Endodermal cell (in vitro differentiated cells): ENCODE measurements at places on chromosomes 2 and 18. TPM values are rescaled to one million over a fixed set of nuclear protein-coding genes. Genes with fewer than 3 reads are reported as not detected.

DNA sequence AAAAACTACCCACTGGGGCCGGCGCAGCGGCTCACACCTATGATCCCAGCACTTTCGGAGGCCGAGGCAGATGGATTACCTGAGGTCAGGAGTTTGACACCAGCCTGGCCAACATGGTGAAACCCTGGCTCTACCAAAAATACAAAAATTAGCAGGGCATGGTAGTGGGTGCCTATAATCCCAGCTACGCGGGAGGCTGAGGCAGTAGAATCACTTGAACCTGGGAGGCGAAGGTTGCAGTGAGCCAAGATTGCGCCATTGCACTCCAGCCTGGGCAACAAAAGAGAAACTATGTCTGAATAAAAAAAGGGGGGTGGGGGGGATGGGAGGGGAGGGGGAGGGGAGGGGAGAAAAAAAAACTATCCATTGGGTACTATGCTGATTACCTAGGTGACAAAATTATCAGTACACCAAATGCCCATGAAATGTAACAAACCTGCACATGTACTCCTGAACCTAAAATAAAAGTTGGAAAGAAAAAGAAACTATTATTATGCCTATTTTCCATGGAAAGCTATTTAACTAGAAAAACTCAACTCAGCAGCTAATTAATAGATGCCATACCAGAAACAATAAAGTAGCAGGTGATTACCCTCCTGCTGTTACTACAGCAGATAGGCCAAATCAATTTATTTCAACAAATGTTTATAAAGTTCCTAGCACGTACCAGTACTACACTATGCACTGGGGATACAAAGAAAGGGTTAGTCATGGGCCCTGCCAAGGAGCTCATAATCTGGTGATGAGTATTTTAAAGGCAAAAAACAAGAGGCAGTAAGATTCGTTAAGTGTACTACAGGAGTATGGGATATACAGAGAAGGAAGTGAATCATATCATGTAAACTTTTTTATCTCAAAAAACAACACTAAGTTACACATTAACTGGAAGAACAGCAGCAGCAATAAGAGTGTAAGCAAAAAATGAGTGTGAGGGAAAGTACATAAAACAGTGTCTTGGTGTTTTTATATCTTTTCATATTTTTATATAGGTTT, 112.8 kb upstream of the SLC39A10 start:
- no peak overlapping the region for H3K27ac ChIP-seq
- H3K27me3 ChIP-seq = peaks cover under 1% of the 10 kb centered on the region
- no peaks in the 10 kb centered on the region for H3K4me1 ChIP-seq
- H3K4me3 ChIP-seq = no peak overlapping the region

CHAC2 gene
- 3.6 and 5.2 TPM in 2 replicates for total RNA-seq

DNA sequence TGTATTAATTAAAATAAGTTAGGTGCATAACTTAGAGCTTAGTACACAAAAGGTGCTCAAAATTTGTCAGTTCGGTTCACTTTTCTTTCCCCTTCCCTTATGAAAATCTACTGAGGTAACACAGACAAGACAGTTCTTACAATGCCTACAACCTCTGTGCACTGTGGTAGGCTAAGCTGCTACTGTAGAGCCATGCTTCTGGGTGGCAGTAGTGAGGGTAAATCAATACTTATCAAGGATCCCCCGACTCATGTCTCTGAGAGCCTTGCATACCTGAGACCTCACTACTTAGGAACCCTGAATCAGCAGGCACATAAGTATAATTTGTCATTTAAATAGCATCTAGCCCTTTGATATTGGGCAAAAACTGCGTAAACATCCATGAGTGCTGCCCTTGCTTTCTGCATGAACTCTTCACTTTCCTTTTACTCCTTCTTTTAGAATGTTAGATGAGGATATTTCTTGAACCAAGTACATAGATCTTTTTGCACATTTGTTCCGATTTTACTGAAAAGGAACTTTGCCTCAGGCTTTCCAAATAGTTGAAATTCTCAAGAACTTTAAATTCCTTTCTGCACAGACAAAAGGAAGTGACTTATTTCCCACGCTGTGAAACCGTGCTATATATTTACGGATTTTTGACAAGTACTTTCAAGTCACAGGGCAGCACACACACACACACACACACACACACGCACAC, 234.4 kb downstream of the TRIB2 start:
- H3K27me3 ChIP-seq = peaks cover 32% of the 10 kb centered on the region
- H3K36me3 ChIP-seq = no peaks in the 10 kb centered on the region
- H3K4me3 ChIP-seq = no peak overlapping the region
- no peak overlapping the region for H3K27ac ChIP-seq
- H3K4me1 ChIP-seq = peaks cover 2% of the 10 kb centered on the region

GRCh38 chr2:222160944-222161343, 137.9 kb downstream of the PAX3 start:
- no peaks in the 10 kb centered on the region for H3K36me3 ChIP-seq
- H3K27me3 ChIP-seq = no peaks in the 10 kb centered on the region
- DNase-seq = no peak

METTL8 gene
- 12.5 to 25.7 TPM (median 20.3 TPM) in 3 replicates for total RNA-seq

DNA sequence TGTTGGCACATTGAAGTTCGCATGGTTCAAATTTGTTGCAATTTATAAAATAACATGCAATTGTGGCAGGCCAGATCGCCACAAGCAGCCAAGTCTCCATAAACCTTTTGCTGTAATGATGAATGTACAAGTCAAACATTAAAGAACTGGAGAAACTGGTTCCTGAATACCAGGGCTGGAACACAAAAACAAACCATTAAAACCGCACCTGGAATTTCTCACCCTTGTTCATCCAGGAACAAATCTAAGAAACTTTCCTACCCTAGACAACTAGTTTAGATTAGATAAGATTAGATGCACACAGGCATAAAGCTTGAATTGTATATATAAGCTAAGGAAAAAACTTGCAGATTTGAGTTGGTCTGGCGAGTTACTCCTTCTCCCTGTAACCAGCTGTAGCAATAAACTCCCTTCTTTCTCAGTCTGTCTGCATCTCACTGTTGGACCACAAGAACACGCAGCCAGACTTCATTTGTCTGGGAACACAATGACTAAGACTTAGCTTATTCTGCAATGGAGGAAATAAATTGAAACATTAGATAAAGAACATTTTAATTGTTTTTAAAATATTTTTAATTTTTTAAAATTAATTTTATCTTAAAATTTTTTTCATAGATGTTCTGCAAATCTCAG, 1835.5 kb upstream of the LRRTM1 start:
- no peaks in the 10 kb centered on the region for H3K27me3 ChIP-seq
- no peak for DNase-seq
- no peak overlapping the region for H3K4me3 ChIP-seq
- H3K4me1 ChIP-seq = no peaks in the 10 kb centered on the region
- no peak overlapping the region for H3K27ac ChIP-seq

- no peaks in the 10 kb centered on the region for H3K4me1 ChIP-seq
- no peak overlapping the region for H3K4me3 ChIP-seq
- no peaks in the 10 kb centered on the region for H3K36me3 ChIP-seq
- no peak for DNase-seq
- no peaks in the 10 kb centered on the region for H3K27me3 ChIP-seq
- H3K27ac ChIP-seq = no peak overlapping the region
Observed at GRCh38 chr2:165161510-165161909, 42.3 kb downstream of the SCN3A start.

DNA sequence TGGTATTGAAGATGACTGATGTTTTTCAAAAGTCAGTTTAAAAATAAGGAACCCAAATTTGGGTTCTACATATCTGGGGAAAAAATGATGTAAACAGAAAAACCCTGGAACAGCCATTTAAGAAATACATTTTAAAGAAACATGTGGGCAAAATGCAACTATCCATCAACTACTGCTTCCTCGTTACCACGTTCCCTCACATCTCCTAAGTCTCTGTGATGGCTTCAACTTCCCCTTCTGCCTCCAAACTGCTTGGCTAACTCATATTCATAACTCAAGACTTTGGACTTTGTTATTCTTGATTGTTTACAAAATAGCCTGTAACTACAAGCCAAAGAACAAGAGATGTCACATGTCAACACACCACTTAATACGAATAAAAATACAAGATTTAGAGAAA, 116.3 kb downstream of the DYM start:
- H3K36me3 ChIP-seq = no peaks in the 10 kb centered on the region
- DNase-seq = no peak
